ENCODE measurements at places on chromosomes 3 and 15.

DNA sequence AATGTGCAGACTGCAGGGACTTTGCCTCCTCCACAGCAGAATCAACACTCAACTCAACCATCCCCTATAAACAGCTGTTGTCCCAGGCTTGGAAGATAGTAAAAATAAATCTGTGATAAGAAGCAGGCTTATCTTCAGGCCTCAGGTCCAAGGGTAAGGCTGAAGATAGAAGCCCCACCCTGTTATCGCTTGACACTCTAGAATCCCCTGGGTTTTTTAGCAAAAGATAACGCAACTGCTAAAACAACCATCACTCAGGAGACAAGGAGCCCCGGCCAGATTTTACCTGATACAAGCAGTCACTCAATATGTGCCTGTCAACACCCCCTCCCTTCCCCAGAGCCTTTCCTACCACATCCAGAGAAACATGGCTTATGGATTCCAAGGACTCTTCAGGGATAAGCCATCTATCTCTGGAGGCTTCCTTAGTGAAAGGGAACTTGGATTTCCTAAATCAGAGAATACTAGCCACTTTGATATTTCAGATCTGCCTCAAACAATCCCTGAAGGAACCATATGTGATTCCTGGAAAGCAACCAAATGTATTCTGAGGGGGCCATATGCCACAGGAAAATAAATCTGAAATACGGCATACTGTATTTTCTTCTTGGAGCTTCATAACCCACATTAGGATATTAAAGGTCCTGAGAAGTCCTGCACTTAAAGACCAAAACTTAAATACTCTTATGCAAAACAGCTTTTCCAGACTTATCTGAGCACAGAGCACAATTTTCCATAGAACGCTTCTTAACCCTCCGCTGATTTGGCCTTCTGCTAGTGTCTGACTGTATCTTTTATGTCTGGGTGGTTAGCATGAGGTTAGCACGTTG lies 60.4 kb downstream of the LYZL4 start:
- no peak for DNase-seq

DNA sequence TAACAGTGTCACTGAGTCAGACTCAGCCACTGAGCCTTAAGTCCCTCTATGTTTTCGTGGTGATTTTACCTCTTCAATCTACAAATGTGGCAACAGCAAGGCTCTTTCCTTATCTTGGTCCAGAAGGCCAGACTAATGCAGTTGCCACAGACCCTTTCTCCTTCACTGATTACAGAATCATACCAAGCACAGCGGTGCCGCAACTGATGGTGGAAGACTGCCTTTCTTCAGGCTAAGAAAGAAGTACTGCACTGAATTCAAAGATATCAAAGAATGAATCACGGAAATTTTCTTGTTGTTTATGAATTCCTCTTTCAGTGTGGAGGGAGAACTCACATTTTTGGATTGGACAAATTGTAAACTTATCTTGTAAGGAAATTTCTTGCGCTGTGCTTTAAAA lies 18.6 kb downstream of the DCP1A start:
- DNase-seq: no peak

- DNase-seq: no peak
Measured at GRCh38 chr15:91737151-91737818, 116.2 kb upstream of the SLCO3A1 start.

GRCh38 chr15:74824976-74825375 lies 1.5 kb upstream of the CPLX3 start:
- no peak for DNase-seq

DNA sequence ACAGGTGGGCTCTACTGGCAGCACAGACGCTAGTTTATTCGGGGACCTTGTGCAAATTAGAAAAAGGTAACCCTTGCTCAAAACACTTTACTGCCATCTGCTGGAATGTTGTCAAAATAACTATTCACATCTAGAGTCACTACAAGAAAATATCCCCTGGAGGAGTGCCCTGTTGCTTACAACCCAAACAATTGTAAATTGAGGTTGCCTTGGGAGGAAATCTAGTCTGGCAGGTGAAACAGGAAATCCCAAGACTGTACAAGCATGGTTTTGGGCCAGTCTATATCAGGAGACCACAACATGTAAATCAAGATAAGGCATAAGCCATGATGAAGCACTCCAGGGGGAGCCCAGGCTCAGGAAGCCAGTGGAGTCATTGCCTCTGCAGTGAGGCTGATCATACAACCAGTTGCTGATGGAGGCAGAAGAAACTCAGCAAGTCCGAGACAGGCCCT lies 136.8 kb upstream of the ACP3 start:
- DNase-seq: no peak

GRCh38 chr15:31297575-31298456 lies 28.8 kb upstream of the KLF13 start:
- DNase-seq: no peak

- DNase-seq: no peak
Measured at GRCh38 chr15:53786401-53786800, 26.9 kb upstream of the WDR72 start.

GRCh38 chr15:29556380-29556779 lies 265.9 kb downstream of the TJP1 start:
- DNase-seq: no peak

DNA sequence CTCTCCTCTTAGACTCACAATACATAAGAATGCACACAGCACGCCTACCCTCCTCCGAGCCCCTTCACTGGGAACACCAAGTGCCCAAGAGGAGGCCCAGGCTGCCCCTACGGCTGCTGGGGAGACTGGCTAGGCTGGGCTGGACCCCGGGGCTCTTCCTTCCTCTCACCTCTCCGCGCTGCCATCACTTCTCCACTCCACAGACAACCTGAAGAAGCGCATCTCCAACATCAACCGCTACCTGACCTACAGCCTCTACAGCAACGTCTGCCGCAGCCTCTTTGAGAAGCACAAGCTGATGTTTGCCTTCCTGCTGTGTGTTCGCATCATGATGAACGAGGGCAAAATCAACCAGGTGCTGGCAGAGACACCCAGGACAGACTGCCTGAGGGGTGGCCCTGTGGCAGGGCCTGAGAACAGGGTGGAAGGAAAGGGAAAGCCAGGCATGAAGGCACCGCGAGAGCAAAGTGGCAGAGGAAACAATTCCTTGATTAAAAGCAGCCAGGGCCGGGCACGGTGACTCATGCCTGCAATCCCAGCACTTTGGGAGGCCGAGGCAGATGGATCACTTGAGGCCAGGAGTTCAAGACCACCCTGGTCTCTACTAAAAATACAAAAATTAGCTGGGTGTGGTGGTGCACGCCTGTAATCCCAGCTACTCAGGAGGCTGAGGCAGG lies 51.6 kb downstream of the SEMA3G start:
- no peak for DNase-seq

DNA sequence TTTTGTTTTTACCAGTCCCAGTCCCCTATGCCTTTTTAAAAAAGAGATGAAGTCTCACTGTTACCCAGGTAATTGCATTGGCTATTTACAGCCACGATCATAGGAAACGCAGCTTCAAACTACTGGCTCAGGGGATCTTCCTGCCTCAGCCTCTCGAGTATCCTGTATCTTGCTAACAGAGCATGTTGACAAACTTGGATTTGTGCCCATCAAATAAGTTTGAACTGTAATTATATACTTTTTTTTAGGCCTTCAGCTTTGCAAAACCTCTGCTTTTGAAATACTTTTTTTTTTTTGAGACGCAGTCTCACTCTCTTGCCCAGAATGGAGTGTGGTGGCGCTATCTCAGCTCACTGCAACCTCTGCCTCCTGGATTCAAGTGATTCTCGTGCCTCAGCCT lies 3.0 kb upstream of the EDEM1 start:
- no peak for DNase-seq

- no peak for DNase-seq
Measured at GRCh38 chr3:152335273-152335672, 66.5 kb downstream of the MBNL1 start.

DNA sequence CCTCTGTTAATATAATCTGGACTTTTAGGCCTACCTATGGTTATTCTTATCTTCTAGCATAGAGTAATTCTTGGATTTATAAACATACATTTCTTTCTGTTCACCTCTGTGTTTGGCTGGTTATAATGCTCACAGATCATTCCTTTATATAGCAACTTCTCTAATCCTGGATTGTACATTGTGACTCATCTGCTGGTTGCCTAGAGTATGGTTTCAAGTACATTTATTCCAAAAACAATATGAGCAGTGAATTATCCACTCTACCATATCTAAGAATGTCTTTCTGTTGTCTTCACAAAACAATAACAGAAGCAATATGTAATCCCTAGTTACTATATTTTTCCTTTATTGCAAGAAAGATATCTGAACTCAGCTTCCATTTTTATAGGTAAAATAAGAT lies 35.3 kb downstream of the FSIP1 start:
- no peak for DNase-seq

DNA sequence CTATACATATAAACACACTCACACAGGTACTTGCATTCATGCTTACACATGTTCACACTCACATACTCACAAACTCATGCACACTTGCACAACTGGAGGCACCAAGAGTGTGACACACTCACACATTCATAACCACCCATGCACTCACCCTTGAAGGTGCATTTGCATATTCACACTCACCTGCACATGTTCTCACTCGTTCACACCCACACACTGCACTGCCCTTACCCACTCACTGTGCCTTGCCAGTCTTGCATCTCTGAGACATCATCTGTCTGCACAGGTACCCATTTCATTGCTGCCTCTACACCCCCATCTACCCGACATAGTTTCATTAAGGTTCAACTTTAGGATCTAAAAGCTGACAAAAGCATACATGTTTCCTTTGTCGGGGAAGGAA lies 95.8 kb downstream of the OSBPL10 start:
- DNase-seq: no peak

DNA sequence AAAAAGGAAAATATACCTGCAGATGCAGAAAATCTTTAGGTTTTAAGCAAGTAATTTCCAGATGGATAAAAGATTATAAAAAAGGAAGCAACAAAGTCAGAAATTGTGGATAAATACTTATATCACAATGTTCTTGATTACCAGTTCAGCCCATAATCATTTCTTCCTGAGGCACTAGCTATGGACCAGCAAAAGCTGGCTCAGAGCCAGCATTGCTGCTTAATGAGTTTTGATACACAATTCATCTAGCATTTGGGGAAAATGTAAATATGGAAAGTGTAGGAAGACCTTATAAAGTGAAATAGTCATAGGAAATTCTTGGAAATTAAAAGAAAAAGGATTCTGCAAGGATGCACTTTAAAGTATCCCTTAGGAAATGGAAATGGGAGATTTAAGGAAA lies 168.3 kb upstream of the GBE1 start:
- DNase-seq: no peak

DNA sequence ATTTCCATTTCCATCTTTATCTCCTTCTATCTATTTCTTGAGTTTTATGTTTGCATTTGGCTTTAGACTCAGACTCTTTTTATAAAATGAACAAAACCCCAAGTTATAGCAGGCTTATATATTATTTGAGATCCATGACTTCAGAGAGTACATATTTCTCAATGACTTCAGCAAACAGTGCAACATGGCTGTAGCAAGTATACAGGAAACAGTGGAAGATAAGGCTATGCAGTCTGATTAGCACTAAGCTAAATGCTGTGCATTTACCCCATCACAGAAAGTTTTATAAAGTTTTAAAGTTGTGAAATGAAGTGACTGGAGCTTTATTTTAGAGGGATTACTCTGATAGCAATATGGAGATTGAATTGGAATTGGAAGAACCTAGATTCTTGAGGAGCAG lies 463.5 kb upstream of the TGFBR2 start:
- no peak for DNase-seq

GRCh38 chr3:171254315-171254714 lies 205.9 kb downstream of the TNIK start:
- no peak for DNase-seq

GRCh38 chr3:57088503-57088902 lies 28.0 kb downstream of the SPATA12 start:
- no peak for DNase-seq

- peak; percentile 74 for DNase-seq
Measured at GRCh38 chr3:179071323-179072099, at the start of gene ZMAT3. ZMAT3 (minus strand) TSS chr3:179071809; CDS start chr3:179067752, 4,057 bp downstream.

GRCh38 chr3:120650311-120650710 lies 31.7 kb downstream of the HGD start:
- no peak for DNase-seq

DNA sequence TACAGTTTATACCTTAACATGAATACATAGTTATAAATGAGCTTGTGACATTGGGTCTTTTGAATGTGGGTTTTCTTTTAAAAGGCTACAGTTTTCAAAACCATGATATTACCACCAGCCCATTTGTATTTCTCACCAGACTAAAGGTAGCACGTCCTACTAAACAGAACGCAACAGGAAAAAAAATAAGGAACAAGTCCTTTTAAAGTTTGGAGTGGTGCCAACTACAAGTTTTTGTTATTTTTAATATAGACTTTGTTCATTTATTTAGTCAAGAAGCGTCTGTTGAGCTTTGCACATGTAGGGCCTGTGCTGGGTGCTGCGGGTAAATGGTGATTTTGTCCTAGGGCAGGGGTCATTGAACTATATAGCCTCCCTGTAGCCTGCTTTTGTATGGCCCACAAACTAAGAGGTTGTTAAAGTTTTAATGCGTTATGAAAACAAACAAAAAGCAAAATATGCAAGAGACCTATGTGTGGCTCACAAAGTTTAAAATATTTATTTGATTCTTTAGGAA lies 164.4 kb downstream of the GHSR start:
- no peak for DNase-seq

DNA sequence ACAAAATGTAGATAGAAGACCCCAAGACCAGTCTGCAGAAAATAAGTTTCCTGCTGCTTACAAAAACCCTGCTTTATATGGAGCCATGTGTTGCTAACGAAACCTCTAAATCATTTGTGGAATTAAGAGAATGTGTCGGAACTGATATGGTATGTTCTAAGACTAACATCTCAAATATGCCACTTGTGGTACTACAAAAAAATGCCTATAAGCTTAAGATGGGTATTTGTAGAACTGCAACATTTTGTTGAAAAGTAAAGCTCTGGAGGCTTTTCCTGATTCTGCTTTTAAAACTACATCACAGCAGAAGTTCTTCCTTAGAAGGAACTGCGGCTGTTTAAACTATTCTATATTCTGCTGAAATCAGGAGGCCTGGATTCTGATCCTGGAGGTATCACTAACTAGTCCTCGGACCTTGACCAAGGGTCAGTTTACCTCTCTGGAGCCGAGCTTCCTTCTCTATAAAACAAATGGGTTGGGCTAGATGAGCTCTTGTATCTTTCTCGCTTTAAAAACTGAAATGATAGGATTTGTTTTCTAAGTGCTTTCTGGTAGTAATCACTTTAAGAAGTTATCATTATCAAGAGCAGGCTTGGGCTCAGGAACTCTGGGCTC lies 74.9 kb downstream of the RAD18 start:
- DNase-seq: no peak

GRCh38 chr15:76024021-76024768 lies 12.0 kb upstream of the NRG4 start:
- no peak for DNase-seq

DNA sequence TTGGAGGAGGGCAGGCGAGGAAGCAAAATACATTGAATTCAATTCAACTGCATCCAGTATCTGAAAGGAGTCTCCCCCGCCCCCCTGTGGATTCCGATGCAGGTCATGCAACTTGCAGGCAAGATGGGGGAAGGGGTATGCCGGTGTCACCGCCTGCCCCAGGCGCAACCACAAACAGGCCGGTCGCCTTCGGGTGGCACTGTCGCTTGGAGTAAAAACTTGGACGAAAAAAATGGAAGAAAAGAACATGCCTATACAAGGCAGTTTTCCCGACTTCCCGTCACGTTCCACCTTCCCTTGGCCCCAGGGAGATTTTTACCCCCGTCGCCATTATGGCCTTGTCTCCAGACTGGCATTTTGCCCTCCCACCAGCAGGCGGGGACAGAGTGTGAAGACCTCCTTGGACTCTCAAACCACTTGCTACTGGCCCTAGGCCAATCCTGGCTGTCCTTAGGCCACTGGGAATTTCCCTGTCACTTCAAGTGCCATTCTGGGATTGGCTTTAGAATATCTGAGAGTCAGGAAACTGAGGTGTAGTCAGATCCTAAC lies 1.6 kb upstream of the NTRK3 start:
- no peak for DNase-seq

Data from neural crest cell (in vitro differentiated cells).